ENCODE measurements at places on chromosomes 12 and 14. TPM values are rescaled to one million over a fixed set of nuclear protein-coding genes. Genes with fewer than 3 reads are reported as not detected.

DNA sequence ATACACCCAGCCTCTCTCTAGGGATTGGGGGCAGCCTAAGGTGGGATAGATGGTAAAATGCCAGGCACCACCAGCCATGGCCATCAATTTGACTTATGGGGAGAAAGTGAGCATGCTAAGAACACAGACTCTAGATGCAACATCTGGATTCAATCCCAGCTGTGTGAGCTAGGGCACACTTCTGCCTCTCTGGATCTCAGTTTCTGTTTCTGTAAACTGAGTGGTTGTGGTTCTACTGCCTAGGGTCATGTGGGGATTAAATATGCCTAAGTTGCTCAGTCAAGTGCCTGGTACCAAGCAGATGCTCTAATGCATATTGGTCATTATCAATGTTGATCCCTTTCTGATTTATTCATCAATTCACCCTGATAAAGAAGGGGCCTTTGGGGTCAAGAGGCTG, 12.6 kb upstream of the OAS1 start:
- H3K27me3 ChIP-seq = no peaks in the 10 kb centered on the region
- no peak overlapping the region for H3K27ac ChIP-seq
- no peaks in the 10 kb centered on the region for H3K4me1 ChIP-seq
- H3K4me3 ChIP-seq = no peak overlapping the region
- H3K36me3 ChIP-seq = no peaks in the 10 kb centered on the region

The LMO3 gene
- total RNA-seq = not detected

DNA sequence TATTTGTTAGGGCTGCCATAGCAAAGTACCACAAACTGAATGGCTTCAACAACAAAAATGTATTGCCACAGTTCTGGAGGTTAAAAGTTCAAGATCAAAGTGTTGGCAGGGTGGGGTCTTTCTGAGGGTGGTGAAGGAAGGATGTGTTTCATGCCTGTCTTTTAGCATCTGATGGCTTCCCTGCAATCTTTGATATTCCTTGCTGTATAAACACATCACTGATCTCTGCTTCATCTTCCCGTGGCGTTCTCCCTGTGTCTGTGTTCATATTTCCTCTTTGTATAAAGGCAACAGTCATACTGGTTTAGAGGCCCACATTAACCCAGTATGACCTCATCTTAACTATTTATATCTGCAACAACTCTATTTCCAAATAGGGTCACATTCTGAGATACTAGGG, 167.5 kb downstream of the BTG1 start:
- no peak overlapping the region for H3K4me3 ChIP-seq
- no peaks in the 10 kb centered on the region for H3K36me3 ChIP-seq
- peaks cover 6% of the 10 kb centered on the region for H3K4me1 ChIP-seq

The FGFR1OP2 gene
- total RNA-seq = 83.8 TPM

GRCh38 chr14:92397953-92398564, 75.1 kb downstream of the SLC24A4 start:
- H3K27me3 ChIP-seq = no peaks in the 10 kb centered on the region
- no peak for DNase-seq
- no peaks in the 10 kb centered on the region for H3K4me1 ChIP-seq
- no peak overlapping the region for H3K27ac ChIP-seq
- no peak overlapping the region for H3K4me3 ChIP-seq

GRCh38 chr12:46526233-46526632, 153.7 kb upstream of the SLC38A2 start:
- no peak overlapping the region for H3K27ac ChIP-seq
- no peaks in the 10 kb centered on the region for H3K36me3 ChIP-seq

GRCh38 chr12:83767723-83768122, 1081.0 kb downstream of the TMTC2 start:
- H3K36me3 ChIP-seq = no peaks in the 10 kb centered on the region
- H3K27ac ChIP-seq = no peak overlapping the region
- no peaks in the 10 kb centered on the region for H3K4me1 ChIP-seq
- DNase-seq = no peak
